ENCODE measurements at places on chromosomes 1 and 21. TPM values are rescaled to one million over a fixed set of nuclear protein-coding genes. Genes with fewer than 3 reads are reported as not detected.

GRCh38 chr1:45802343-45803298 lies 791 bp upstream of the MAST2 start:
- peak; percentile 16 for DNase-seq

- no peak for DNase-seq
Measured at GRCh38 chr1:164723296-164723798, 164.4 kb downstream of the PBX1 start.

- DNase-seq, result no peak
Measured at GRCh38 chr21:35646606-35647005, 413.7 kb downstream of the SETD4 start.

GRCh38 chr1:152071123-152071522 lies 17.7 kb downstream of the TCHHL1 start:
- DNase-seq, result no peak

DNA sequence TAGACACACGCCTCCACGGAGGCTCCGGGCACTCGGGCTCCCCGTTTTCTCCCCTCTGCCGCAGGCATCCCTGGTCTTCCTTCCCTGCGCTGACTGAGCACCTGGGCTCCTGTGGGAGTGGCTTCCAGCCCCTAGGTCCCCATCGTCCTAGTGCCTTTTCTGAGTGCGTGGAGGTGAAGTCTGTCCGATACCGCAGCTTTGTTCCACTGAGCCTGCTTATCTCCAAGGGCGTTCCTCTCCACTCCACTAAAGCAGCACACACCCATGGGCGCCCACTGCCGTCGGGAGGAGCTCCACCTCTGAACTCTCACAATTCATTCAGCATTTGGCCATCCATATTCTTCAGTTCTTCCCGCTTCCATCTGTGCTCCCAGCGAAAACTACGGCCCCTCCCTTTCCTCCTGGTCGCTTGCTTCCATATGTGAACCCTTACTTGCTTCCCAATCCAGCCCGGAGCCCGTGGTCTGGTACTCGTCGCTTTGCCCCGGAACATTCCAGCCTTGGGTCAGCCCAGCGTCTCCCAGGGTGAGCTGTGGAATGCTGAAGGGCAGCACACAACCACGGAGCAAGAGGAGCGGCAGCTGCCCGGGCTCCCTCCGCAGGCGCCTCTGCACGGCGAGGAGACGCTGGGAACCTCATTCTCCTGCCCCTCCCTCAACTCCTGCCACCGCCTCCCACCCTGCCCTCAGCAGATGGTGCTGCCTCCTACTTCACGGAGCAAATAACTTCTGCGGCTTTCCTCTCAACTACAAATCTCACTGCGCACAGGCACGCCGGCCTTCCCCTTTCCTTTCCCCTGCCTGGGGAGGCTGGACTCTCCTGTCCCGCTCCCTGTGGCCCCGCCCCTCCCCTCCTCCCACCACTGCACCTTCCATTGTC lies 27.5 kb downstream of the ATP8B2 start:
- DNase-seq, result peak; percentile 55

DNA sequence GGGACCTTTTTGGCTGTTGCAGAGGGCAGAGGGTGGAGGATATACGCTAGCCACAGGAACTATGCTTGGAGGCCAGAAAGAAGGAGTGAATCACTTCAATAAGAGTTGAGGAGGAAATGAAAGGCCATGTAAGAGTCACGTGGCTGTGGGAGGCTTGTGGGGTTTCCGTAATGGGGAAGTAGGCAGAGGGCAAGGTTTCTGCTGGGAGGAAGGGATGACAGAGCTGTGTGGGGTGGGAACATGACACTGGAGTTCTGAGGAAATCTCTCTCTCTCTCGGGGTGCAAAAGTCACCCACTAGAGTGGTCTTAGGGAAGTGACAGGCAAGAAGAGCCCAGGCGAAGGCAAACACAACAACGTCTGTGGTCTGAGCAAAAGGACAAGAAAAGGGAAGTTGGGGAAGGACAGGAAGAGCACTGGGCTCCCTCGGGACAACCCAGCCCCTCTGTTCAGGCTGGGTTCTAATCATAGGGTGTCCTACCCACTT lies 3.9 kb upstream of the CD1C start:
- no peak for DNase-seq

GRCh38 chr1:59730759-59731478 lies 83.8 kb upstream of the HOOK1 start:
- no peak for DNase-seq

GRCh38 chr1:159960721-159961381 lies 6.8 kb upstream of the SLAMF9 start:
- DNase-seq, result no peak

GRCh38 chr1:75265792-75266191 lies 131.6 kb downstream of the LHX8 start:
- peak; percentile 7 for DNase-seq

The PEX19 gene
- total RNA-seq, result 87.4 TPM

DNA sequence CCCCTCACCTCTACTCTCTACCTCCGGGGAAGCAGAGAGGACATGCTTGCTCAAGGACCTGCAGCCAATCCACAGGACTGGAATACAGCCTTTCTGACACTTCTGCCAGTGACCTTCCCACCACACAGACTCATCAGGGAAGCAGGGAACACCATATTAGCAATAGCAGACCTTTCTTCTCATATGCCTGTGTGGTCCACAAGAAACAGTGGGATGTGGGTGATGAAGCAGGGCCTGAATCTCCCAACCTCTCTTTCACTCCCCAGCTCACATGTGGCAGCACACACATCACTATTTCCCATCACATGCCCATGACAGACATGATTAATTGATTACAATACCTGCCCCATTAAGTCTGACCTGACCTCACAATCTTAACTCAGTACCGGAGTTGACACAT lies 695.1 kb downstream of the MATN1 start:
- DNase-seq, result no peak

DNA sequence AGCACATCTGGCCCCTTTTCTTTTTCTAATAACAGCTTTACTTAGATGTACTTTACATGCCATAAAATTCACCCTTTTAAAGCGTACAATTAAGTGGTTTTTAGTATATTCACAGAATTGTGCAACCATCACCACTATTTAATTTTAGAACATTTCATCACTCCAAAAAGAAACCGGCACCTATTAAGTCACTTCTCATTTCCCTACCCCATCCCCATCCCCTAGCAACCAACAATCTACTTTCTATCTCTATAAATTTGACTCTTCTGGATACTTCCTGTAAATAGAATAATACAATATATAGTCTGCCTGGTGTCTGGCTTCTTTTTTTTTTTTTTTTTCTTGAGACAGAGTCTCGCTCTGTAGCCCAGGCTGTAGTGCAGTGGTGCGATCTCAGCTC lies 59.5 kb upstream of the ENAH start:
- no peak for DNase-seq

The USP33 gene
- total RNA-seq, result 64.1 TPM

Measured in neural crest cell (in vitro differentiated cells).